ENCODE measurements at places on chromosomes 5 and 9.

GRCh38 chr5:126525630-126526245 is 69.3 kb downstream of the ALDH7A1 start:
- no peak for DNase-seq

DNA sequence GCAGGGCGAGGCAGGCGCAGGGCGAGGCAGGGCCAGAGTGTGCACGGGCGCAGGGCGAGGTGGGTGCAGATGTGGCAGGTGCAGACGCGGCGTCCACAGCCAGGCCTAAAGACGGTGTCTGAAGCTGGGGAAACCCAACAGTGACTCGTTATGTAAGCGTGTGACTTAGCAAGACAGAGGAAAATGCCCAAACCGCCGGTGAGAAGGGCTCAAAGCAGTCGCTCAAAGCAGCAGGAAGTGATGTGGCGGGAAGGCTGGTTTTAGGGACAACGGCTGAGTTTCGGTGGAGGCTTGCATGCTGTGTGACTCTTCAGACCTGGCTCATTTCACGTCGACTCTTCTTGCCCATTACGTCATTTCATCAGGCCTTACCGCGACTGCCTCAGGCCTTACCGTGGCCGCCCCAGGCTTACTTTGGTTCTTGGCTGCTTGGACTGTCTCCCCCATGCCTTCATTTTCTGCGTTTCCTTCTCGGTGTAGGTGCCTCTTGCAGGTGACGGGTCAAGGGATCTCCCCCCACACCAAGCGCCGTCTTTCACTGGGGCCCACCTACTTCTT is 50.5 kb upstream of the EXOC3 start:
- DNase-seq: no peak

DNA sequence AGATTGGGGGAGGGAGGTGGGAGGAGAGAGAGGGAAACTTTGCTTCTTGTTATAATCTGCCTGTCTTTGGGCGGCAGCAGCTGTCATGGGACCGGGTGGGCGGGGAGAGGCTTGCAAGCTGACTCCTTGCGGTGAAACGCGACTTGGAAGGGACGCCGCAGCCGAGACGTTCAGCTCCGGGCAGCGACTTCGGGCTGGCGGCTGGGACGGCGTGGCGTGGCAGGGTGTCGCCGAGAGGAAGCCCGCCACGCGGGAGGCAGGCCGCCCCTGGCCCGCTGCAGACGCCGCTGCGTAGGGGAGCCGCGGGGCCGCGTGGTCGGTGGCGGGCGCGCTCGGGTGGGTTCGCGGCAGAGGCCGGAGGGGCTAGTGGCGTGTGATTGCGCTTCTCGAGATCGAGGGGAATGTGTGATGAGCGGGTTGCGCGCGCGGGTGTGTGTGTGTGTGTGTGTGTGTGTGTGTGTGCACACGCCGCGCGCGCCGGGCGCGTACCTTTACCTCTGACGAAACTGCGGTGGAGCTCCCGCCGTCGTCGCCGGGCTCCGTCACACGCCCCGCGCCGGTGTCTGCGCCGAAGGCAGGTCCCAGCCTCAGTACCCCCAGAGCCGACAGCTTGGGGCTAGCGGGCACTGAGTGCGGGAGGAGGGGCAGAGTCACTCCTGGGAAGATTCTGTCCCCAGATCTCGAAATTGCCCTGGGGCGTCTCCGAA is 1.7 kb downstream of the PPARGC1B start:
- DNase-seq: peak; percentile 97

- no peak for DNase-seq
Observed at GRCh38 chr5:172451771-172452197, 2.5 kb downstream of the SH3PXD2B start.

GRCh38 chr5:32507738-32508434 is 63.3 kb upstream of the ZFR start:
- DNase-seq: no peak

DNA sequence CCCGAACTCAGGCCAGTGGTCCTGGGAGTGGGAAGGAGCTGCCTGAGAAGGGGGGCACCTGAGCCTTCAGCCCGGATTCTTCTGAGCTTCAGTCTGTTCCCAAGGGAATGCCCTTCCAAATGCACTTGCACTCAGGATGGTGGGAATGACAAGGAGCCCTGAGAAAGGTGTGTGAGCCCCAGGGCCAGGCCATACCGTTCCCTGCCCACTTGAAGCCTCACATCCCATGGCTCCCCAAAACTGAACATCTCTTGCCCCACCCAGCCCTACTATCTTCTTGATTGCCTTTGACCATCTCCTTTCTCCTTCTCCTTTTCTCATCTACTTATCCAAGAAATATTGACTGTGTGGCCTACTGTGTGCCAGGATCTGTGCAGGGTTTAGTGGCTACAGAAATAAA is 84.4 kb upstream of the HSPA9 start:
- DNase-seq: peak; percentile 10

DNA sequence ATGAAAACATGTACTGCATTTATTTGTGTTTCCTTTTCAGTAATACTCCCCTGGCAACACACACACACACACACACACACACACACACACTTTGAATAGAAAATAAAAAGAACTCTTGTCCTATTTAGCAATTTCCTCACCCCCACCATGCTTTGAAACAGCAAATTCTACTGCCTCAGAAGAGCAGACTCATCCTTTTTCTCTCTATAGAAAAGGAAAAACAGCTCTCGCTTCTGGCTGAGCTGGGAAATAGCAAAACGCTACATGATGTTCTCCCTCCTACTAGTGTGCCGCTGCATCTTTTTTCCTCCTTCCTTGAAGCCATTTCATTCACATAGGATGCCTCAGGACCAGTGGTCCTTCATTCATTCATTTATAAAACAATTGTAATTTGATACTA is 453.6 kb downstream of the CSNK1G3 start:
- no peak for DNase-seq

DNA sequence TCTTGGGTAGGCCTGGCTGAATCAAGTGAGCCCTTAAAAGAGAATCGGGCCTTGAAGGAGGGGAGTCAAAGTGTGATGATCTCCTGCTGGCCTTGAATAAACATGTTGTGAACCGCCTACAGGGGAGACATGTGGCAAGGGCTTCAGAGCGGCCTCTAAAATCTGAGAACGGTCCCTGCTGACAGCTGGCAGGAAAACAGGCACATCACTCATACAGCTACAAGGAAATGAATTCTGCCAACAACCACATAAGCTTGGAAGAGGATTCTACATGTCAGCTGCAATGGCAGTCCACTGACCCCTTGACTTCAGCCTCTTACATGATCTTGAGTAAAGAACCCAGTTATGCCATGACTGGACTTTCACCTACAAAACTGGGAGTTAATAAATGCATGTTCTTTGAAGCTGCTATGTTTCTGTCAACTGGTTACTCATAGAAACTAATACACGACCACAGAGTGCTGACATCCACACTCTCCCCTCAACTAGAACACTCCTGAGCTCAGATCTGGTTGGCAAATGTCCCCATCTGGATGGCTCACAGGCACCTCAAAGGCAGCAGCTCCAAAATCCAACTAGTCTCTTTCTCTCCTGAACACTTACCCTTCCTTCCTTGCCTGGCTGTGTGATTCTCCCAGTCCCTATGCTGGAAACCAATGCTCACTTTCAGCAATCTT is 333.1 kb downstream of the ASTN2 start:
- DNase-seq: no peak

DNA sequence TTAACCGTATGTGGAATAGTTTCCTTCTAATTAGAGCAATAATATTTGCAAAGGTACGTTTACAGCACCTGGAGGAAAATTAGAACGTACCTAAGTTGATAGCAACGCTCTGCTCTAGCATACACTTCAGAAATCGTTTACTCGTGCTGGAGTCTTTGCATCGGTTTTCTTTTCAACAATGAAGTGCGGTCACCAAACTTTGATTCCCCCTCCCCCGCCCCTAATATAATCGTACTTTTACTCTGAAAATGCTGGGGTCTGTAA is 506 bp downstream of the ADAMTS19 start:
- DNase-seq: no peak

DNA sequence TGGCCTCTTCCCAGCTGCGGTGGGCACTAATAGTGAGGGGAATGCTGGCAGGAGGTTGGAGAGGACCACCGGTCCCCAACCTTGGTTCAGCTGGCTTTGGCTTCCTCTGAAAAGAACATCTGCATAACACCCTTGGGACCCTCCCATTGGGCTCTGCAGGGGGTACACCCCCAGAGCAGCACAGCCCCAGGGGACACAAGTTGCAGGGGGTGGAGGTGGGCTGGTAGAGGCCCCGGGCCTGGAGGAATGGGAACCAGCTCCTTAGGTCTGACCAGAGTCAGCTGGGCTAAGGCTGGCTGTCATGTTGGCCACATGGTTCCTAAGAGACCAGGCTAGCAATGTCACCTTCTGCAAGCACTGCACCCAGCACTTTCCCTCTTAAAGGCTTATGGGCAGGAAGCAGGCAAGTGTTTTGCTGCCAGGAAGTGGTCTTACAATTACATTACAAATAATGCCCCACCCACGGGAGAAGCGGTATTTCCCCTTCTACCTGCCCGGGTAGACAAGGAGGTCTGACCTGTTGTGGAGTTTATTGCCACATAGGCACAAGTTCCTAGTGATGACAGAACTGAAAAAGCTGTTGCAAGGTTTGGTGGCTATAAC is 18.1 kb downstream of the GCNT4 start:
- DNase-seq: no peak

DNA sequence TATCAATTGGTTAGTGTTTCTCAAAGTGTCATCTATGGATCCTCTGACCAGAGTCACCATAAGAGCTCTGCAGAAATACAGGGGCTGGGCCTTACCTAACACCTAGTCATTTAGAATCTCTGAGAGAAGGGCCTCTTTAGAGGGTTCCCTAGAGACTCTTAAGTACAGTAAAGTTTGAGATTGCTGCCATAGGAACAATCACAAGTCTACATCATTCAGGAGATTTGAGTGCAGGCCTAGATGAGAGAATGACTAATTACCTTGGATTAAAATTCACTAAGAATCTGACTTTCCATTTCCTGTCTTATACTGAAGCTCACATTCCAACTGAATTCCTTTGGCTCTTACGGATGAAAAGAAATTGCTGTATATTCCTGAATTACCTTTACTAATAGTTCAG is 182.1 kb upstream of the PTGER4 start:
- no peak for DNase-seq

- DNase-seq: no peak
Observed at GRCh38 chr5:57488215-57488955, 5.8 kb upstream of the ACTBL2 start.

- no peak for DNase-seq
Observed at GRCh38 chr9:93659044-93659836, 82.9 kb downstream of the PHF2 start.

- no peak for DNase-seq
Observed at GRCh38 chr5:43592363-43592762, 10.6 kb upstream of the NNT start.

- no peak for DNase-seq
Observed at GRCh38 chr5:175878544-175879438, 7.4 kb downstream of the CPLX2 start.

GRCh38 chr5:18375641-18376040 is 741.4 kb downstream of the TAF11L14 start:
- DNase-seq: no peak

GRCh38 chr5:60699288-60699608 is 718 bp downstream of the DEPDC1B start:
- DNase-seq: no peak

- DNase-seq: peak; percentile 15
Observed at GRCh38 chr5:154567155-154567554, 89.1 kb upstream of the HAND1 start.

- DNase-seq: no peak
Observed at GRCh38 chr9:120724757-120725400, 10.6 kb upstream of the MEGF9 start.

- DNase-seq: no peak
Observed at GRCh38 chr9:91176426-91176825, 185.3 kb downstream of the AUH start.

- peak; percentile 77 for DNase-seq
Observed at GRCh38 chr9:6584881-6585597, 60.5 kb downstream of the GLDC start.

GRCh38 chr5:154860765-154861164 is 2.3 kb downstream of the CNOT8 start:
- no peak for DNase-seq

DNA sequence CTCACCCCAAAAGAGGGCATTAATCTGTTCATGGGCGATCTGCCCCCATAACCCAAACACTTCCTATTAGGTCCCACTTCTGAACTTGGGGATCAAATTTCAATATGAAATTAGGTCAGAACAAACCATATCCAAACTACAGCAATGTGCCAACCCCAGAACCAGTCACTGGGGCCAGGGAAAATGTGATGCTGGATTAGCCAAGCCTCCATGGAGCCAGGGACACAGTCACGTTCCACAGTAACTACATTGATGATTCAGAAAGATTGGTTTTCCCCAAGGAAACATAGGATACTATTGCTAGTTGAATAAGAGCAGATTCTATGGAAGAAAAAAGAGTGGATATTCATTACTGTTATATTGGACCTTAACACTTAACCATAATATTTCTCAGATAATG is 84.2 kb downstream of the GIN1 start:
- DNase-seq: no peak

- DNase-seq: no peak
Observed at GRCh38 chr5:17256171-17256570, 38.7 kb downstream of the BASP1 start.

DNA sequence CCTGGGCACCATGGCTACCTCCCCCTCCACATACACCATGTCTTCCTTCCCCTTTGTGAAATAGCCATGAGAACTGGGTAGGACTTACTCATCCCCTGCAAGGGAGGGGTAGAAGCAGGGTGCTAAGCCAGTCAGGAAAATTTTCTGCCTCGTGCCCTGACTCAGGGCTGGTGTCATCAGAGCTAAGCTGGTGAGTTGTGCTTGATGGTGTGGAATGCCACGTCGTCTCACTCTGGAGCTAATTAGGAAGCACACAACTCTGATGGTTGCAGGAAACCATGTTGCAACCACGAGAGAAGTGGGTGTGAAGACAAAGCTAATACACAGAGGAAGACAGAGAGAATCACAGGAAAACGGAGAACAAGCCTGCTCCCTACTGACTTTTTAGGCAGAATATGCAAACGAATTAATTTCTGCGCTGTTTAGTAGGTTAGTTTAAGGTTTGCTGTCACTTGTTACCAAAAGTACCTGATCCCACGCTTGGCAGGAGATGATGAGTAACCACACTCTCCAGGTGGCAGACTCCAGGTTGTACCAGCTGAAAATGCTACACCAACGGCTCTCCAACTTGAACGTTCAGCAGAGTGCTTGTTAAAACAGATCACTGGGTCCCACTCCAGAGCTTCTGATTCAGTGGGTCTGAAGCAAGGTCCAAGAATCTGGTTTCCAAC is 54.5 kb downstream of the STK10 start:
- no peak for DNase-seq

DNA sequence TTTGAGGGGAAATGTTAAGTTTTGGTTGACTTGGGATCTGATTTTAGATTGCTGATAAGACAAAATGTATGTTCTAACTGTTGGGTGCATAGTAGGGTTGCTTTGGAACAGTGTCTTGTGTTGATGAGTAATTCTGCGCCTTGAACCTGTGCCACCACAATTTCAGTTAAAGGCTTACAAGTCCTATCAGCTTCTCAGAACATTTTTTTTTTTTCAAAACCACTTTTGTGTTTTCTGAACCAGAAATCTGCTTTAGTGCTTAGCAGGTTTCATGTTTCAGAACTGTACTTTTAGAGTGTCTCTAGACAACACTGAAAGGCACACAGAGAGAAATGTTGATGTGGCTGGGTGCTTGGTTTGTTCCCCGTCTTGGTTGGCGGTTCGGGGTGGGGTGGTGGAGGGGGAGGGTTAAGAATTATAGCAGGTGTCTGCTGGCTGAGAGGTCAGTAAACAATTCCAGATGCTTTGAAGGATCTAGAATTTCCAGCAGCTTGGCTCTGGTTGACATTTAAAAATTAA is 84.6 kb downstream of the ANKRD55 start:
- DNase-seq: no peak

GRCh38 chr5:61621202-61621650 is 289.2 kb downstream of the ZSWIM6 start:
- no peak for DNase-seq

Measured in Karpas-422 (cell line).